ENCODE measurements at places on chromosomes 12 and 14. TPM values are rescaled to one million over a fixed set of nuclear protein-coding genes. Genes with fewer than 3 reads are reported as not detected.

FAR2 gene
- 19.5 TPM for total RNA-seq

LMO3 gene
- total RNA-seq: 54.3 TPM

EGLN3 gene
- total RNA-seq: 65.0 TPM

IRAK3 gene
- total RNA-seq: 0.37 TPM

INHBC gene
- 0.06 TPM for total RNA-seq

CLEC14A gene
- total RNA-seq: not detected

DHRS4 gene
- total RNA-seq: 18.6 TPM

C14orf39 gene
- 6.2 TPM for total RNA-seq

KRT81 gene
- not detected for total RNA-seq

TMEM132D gene
- total RNA-seq: 1.0 TPM

ANO2 gene
- total RNA-seq: 4.0 TPM

TMEM119 gene
- 0.97 TPM for total RNA-seq

TAC3 gene
- 13.8 TPM for total RNA-seq

MANSC4 gene
- total RNA-seq: 0.12 TPM

MED6 gene
- total RNA-seq: 57.5 TPM

A2ML1 gene
- 0.43 TPM for total RNA-seq

NAA30 gene
- total RNA-seq: 29.2 TPM

ASPG gene
- 0.87 TPM for total RNA-seq

RNASE2 gene
- total RNA-seq: not detected

LRFN5 gene
- 0.12 TPM for total RNA-seq

TMEM52B gene
- total RNA-seq: not detected
